ENCODE measurements at places on chromosomes 1 and 21.

DNA sequence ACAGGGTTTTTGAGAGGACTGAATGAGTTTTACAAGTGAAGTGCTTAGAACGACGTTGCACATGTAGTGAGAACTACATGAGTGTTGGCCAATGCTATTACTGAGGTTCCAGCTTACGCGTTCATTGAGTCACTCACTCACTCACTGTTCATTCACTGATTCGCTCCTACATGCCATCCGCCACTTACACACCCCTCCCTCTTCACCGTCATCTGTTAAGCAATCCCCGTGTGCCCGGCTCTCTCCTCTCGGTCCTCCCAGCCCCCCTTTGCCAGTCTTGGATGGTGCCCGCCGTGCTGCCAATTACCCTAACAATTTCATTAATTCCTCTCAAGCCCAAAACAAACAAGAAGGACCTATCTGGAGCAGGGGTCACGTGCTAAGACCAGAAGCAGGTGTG is 27.3 kb upstream of the EPHA2 start:
- no peak for DNase-seq

- DNase-seq = peak; percentile 13
These were observed 252.4 kb upstream of the DUSP10 start for GRCh38 chr1:221994274-221994698.

GRCh38 chr1:107196973-107197562 is 56.2 kb downstream of the NTNG1 start:
- peak; percentile 0 for DNase-seq

- no peak for DNase-seq
These were observed 883 bp downstream of the CHODL start for GRCh38 chr21:18245464-18245967.

DNA sequence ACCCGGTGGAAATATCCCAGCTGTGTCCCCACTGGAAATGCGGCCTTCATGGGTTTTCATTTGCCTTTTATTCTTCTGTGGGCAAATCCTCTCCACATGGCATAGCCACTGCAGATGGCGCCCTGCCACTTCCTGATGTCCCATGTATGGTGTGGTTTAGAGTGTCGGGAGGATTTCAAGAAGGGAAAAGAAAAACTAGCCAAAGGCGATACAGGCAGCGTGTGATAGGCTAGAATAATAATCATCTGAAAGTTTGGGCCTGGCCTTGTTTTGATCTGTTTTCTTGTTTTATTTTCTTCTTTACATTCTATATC is 123.6 kb downstream of the PEX14 start:
- DNase-seq = no peak

DNA sequence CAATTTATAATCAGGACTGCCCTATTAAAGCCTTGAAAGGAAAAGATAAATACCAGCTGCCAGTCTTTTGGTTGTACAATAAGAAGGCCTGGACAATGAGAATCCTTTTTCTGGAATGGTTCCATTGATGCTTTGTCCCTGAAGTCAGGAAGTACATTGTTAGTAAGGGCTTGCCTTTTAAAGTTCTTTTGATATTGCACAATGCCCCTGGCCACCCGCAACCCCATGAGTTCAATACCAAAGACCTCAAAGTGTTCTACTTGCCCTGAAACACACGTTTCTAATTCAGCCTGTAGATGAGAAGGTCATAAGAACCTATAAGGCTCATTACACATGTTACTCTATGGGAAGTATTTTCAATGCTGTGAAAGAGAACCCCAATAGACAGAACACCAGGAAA is 112.1 kb downstream of the OLFM3 start:
- DNase-seq = no peak

GRCh38 chr1:153568367-153569099 is 2.9 kb upstream of the S100A2 start:
- DNase-seq = peak; percentile 68

- DNase-seq = no peak
These were observed 54.4 kb downstream of the TIAM1 start for GRCh38 chr21:31289702-31290101.

- no peak for DNase-seq
These were observed 6.0 kb downstream of the TFF1 start for GRCh38 chr21:42360317-42360716.

Data from GM12891 (cell line).